ENCODE measurements at places on chromosomes 2 and 18.

DNA sequence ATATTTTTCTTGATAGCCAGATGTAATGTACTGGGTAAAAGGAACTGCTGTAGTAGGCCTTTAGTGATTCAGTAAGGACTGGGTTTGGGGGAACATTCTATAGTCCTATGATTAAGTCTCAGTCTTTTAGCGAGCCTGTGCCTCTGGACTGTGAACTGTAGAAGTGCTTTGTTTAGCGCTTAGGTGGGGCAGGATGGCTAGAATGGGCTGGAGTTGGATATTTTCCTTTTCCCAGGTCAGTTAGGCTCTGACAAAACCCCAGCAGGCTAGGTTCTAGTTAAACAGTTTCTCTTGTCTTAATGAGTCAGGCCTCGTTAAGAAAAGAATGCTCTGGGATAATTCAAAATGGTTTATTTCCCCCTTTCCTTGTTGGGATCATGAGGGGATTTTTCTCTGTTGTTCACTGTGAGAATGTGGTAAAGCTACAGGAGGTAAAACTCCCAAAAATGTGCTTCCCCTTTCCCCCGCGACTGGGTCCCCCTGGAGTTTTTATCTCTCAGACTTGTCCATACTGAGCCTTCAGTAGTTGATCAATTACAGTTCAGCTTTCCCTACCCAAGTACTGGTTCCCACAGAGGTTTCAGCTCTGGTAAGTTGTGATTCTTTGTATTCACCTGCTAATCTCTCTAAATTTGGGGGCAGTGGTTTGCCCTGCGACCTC, 31.5 kb downstream of the EHBP1 start:
- no peak for DNase-seq

- no peak for DNase-seq
Measured at GRCh38 chr2:124755386-124755785, 730.3 kb downstream of the CNTNAP5 start.

- no peak for DNase-seq
Measured at GRCh38 chr2:38886063-38886462, 3.6 kb upstream of the ARHGEF33 start.

- no peak for DNase-seq
Measured at GRCh38 chr2:241494311-241494908, 14.0 kb downstream of the STK25 start.

GRCh38 chr18:43077510-43078308, 37.8 kb downstream of the RIT2 start:
- DNase-seq, result no peak

GRCh38 chr2:121993682-121994081, 238.2 kb downstream of the TSN start:
- no peak for DNase-seq

GRCh38 chr2:173948842-173949241, 16.3 kb downstream of the SP3 start:
- DNase-seq, result no peak

DNA sequence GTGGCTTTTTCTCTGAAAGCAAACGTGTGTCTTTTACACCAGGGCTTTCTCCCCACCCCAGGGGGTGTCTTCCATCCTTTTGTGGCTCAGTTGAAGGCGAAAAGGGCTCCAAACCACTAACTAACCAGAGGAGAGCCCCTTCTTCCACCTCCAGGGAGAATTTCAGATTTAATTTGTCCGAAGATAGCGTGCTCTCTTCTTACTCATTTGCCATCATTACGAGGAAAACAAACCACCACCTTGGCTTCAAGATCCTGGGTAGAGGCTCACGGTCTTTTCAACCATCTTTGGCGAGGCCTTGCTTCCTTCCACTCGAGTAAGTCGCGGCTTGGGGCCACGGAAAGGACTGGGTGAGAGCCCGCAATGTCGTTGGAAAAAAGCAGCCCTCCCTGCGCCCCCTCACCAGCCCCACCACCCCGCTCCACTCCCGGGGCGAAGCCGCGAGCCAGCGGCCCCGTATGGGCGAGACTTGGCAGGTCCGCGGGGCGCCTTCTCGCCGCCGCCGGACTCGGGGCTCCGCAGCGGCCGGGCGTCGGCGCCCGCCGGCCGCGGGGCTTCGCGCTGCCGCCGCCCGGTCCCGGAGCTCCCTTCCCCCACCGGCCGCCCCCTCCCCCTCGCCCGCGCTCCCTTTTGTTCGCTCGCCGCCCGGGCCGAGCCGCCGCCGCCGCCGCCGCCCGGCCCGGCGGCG, 1.7 kb upstream of the ZNF532 start:
- no peak for DNase-seq

GRCh38 chr18:75215663-75216062, 5.1 kb downstream of the TSHZ1 start:
- DNase-seq, result no peak

DNA sequence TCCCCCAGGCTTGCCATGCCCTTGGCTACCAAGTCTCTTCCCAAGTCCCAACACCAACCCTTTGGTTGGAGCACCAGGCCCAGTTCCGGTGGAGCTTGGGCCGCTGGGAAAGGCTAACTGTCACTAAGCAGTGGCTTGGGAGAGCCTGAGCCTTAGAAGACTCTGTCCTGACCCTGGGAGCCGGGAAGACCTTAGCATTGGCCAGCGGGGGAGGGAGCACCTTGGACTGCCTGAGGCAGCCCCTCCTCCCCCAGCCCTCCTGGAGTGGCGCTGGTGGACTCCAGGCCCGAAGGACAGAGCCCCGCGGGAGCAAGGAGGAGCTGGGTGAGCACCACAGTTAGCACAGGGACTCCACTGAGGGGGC, 62.5 kb upstream of the POMC start:
- DNase-seq, result no peak

- no peak for DNase-seq
Measured at GRCh38 chr2:160142472-160142871, 57.6 kb downstream of the ITGB6 start.

DNA sequence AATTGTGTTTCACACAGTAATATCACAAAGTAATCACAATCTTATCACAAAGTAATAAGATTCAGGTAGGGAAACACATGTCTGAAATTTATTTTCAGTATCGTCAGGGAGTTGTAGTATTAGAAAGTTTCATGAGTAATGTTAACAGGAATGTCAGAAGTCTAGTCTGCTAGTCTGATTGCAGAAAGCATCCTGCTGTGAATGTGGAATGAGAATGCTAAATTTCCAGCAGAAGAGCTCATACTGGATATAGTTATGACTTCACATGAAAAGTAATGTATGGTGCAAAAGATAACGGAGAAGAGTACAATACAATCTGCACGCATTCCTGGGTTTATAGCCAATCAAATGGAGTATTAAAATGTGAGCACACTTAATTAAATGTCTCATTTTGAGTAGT, 494.7 kb upstream of the SETBP1 start:
- no peak for DNase-seq

DNA sequence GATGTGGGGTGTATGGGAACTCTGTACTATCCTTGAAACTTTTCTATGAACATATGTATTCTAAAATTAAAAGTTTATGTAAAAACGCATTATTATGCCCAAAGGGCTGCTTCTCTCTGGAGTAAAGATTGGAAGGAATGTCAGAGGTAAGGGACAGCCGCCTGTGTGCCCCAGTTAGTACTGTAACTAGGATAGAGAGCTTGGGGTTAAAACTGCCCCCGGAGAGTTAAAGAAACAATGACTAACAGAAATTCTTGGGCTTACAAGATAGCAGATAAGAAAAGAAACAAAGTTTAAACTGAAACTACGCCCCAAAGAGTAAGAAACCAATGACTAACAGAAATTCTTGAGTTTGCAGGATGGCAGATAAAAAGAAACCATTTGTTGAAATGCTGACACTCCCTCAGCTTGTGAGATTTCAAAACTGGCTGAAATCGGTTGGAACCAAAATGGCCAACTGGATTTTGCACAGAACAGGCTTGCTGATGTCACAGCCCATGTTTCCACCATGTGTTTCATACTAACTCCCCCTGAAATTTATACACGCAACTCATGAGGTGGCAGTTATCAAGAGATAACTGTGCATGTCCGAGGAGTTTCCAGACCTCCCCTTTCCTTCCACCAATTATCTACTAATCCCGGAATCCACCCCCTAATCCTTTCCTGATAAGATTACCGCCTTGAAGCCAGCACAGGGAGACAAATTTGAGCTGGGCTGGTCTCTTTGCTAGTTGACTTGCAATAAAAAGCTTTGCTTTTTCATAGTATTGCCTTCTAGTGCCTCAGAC, 8.7 kb upstream of the TXNDC2 start:
- no peak for DNase-seq

GRCh38 chr2:14348247-14348646, 284.3 kb upstream of the LRATD1 start:
- no peak for DNase-seq

DNA sequence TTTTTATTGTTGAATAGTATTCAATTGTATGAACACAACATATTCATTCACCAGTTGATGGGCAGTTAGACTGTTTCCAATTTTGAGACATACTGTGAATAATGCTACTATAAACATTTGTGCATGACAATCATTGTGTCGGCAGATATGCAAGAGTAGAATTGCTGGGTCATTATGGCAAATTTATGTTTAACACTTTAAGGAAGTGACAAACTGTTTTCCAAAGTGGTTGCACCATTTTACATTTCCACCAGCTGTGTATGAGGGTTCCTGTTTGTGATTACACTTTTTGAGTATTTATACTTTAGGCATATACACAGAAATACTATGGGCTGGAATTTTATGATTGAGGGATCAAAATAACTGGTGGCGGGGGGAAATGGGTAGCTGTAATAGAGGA, 61.2 kb downstream of the MAP4K3 start:
- no peak for DNase-seq

- no peak for DNase-seq
Measured at GRCh38 chr2:46333912-46334311, 36.7 kb downstream of the EPAS1 start.

DNA sequence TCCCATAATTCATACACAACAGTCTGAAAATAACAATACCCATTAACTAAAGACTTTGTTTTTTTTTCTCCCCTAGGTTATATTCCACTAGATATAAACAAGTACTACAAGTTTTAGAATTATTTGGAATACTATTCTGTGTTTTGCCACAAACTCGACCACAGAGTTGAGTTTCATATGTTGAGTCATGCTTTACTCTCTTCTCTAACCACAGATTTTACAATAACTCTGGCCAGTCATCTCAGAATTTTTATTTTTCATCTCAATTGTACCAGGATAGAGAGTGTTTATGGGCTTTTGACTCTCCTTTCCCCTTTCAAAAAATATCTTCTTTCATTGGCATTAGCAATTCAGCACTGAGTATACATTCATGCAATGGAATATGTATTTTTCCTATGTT, 348.7 kb upstream of the GALNT5 start:
- no peak for DNase-seq

DNA sequence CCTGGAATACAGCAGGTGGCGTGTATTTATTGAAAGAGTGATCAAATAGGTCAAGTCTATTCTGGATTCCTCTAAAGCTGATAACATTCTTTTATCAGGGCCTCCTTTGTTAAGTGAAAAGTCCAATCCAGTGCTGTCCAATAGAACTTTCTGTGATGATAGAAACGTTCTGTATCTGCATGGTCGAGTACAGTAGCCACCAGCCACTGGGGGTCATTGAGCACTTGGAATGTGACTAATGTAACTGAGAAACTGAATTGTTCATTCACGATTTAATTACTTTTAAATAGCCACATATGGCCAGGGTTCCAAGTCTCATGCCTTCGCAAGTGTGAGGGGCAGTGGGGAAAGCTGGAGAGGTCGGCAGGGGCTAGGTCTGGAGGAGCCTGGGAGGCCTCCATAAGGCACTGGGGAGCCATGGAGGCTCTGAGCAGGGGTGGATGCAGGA, 20.5 kb downstream of the SH2D6 start:
- DNase-seq, result no peak

DNA sequence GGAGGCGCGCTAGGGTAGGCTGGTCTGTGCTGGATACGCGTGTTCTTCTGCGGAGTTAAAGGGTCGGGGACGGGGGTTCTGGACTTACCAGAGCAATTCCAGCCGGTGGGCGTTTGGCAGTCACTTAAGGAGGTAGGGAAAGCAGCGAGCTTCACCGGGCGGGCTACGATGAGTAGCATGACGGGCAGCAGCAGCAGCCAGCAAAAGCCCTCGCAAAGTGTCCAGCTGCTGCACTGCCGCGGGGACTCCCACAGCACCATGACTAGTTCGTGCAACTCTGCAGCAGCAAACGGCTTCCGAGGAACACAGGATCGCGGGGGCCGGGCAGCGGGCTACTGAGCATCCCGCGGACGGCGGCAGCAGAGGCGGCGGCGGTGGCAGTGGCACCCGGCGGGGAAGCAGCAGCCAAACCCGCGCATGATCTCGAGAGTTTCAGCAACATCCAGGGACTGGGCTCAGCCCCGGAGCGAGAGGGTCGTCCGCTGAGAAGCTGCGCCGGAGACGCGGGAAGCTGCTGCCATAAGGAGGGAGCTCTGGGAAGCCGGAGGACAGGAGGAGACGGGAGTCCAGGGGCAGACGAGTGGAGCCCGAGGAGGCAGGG, 368 bp downstream of the TMEFF2 start:
- DNase-seq, result no peak

DNA sequence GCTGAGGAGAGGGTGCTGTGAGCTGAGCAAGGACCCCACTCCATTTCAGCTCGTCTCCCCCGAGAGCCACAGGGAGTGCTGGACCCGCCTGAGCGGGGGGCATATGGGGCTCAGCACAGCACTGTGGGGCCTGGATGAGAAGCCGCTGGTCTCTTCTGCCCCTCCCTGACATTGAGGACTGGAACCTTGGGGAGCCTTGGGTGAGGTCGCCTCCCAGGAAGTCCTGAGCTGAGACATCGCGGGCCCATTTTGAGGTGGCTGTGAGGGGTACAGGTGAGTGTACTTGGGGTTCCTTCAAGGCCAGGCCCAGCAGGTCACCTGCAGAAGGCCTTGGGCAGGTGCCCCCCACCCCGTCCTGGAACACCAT, 3.1 kb upstream of the AQP12A start:
- no peak for DNase-seq

DNA sequence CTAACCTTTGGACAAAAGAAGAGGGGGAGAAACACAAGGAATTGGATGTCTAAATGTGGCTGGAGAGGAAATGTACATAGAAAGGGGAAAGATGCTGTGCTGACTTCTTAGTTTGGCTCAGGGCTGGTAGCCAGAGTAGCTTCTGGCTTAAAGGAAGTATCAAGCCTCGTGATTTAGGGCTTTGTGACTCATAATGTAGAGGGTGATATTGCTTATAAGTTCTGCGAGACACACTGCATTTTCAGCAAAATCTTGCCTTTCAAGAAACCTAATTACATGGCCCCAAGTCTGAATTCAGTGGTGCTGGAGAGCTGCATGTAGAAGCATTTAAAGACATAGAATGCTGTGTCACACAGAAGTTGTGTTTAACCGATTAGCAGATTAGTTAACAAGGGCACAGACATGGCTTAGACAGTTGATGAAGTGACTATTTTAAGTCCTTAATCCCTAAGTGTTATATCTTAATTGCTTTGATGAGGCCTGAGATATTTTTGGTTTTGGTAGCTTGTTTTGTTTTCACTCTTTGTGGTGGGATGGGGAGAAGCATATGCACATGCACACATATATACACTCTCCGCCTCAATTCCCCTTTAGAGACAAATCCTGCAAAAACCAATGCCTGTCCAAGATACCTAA, 66.4 kb downstream of the EPAS1 start:
- no peak for DNase-seq

GRCh38 chr2:178199334-178199733, 5.0 kb downstream of the OSBPL6 start:
- no peak for DNase-seq

- DNase-seq, result no peak
Measured at GRCh38 chr2:198173242-198173641, 368.8 kb downstream of the PLCL1 start.

GRCh38 chr2:73141896-73142295, 29.1 kb upstream of the RAB11FIP5 start:
- no peak for DNase-seq
